Tongue (tissue), 3 donors: ENCODE measurements at places on chromosomes 12 and 14. TPM values are rescaled to one million over a fixed set of nuclear protein-coding genes. Genes with fewer than 3 reads are reported as not detected.
A peak's percentile ranks its signal among the peaks of the same experiment; 100 is the strongest.

Gene HSPB8
- total RNA-seq: 150 TPM

Gene PPP1R1A
- 10.8 TPM for total RNA-seq

Gene PLBD2
- total RNA-seq: 17.4 TPM

Gene ADAM21
- total RNA-seq: not detected

Gene LALBA
- total RNA-seq: not detected

Gene IL25
- total RNA-seq: not detected

Gene CLEC12A
- total RNA-seq: not detected

Gene SLCO1A2
- total RNA-seq: 0.10 TPM

Gene GOLGA5
- 31.9 TPM for total RNA-seq

GRCh38 chr14:51620056-51620455 is 31.7 kb upstream of the FRMD6 start:
- DNase-seq: peak; percentile 24

- DNase-seq: peak; percentile 73
Measured at GRCh38 chr12:12684375-12685106, 11.4 kb downstream of the GPR19 start.

GRCh38 chr12:2970744-2971143 is 11.5 kb downstream of the TEAD4 start:
- no peak for DNase-seq

GRCh38 chr14:72433511-72433910 is 460.4 kb downstream of the DPF3 start:
- no peak for DNase-seq

- DNase-seq: no peak
Measured at GRCh38 chr12:34151019-34151418, 128.7 kb downstream of the ALG10 start.

DNA sequence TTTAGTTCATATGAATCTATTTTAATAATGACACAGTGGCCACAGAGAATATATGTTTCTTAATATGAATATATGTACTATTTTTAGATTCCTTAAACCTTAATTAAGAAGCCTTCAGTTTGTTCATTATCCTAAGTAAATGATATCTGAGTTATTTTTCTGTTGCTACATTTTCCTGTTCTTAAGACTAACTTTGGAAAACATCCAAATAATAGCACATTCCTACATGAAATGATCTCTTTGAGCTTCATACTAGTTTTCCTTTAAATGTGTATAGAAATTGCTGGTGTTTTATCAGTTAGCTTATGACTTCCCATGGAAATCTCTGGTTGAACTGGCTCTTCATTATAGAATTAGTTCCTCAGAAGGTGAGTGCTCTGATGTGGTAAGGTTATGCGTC is 72.1 kb downstream of the POLR3B start:
- no peak for DNase-seq

DNA sequence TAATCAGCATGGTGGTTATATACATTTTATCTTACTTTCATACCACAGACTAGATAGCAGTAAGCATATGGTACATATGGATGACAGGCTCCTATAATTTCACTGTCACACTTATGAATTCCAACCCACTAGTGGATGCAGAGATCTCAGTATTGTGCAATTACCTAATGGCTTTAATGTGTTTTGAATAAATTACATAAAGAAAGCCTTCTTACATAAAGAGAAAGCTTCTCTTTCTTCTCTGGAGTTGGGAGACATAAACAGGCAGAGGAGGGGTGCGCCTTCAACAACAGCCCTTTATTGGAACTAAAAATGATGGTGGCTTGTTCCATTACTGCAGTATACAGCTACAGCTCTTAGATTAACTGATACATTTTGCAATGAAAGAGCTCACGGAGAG is 52.6 kb downstream of the SAV1 start:
- DNase-seq: no peak

DNA sequence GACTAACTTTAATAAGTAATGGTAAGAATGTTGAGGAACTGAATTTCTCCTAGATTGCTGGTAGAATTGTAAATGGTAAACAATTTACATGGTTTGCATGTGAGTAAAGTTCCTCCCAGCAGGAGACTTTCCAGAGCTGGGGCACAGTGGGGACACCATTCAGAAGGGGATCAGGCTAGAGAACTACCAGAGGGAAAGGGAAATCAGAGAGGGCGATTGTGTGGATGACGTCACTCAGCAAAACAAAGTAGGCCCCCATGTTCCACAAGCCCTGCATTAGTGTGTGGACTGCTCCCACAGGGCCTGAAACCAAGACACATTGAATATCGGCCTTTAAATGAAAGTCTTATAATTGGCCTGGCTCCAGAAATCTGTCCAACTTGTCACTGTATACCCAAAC is 9.5 kb downstream of the RNASE11 start:
- DNase-seq: no peak

GRCh38 chr12:1305791-1306500 is 288.4 kb downstream of the FBXL14 start:
- DNase-seq: peak; percentile 22

- no peak for DNase-seq
Measured at GRCh38 chr14:89600950-89601826, 184.2 kb upstream of the FOXN3 start.

- no peak for DNase-seq
Measured at GRCh38 chr14:64928239-64929013, 14.1 kb downstream of the GPX2 start.

- DNase-seq: no peak
Measured at GRCh38 chr12:6340745-6341416, 995 bp downstream of the TNFRSF1A start.

GRCh38 chr12:122963941-122964265 is 2.4 kb downstream of the ABCB9 start:
- DNase-seq: peak; percentile 84

- no peak for DNase-seq
Measured at GRCh38 chr14:99038431-99038820, 233.6 kb downstream of the BCL11B start.

GRCh38 chr12:109879351-109880042 is 844 bp downstream of the GLTP start:
- peak; percentile 46 for DNase-seq

DNA sequence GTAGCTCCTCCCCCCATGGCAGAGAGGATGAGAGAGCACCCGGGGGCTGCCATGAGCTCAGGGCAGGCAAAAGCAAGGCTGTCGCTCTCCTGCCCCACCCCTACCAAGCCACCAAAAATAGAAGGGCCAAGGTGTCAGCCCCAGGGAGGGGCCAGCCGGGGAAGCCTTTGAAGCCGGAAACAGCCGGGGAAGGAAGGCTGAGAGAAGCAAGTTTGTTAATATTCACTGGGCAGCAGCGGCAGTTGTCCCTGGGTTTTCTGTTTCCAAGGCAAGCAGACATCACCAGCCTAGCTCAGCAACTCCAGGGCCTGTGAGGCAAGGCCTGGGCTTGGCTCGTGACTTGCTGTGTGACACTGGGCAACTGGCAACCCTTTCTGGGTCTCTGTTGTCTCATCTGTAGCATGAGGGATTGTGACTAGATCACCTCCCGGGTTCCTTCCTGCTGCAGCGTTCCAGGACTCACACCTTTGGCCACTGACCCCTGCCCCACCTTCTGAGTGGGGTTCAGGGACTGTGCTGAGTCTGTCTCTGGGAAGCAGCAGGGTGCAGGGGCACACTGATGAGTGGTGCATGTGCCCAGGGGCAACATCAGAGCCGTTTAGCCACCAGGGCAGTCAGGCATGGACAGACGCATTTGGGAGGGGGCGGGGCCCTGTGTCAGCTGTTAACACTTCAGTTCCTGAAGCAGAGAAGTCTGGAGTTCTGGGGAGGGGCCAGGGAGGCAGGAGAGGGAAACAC is 24.3 kb downstream of the SYNDIG1L start:
- DNase-seq: peak; percentile 67

DNA sequence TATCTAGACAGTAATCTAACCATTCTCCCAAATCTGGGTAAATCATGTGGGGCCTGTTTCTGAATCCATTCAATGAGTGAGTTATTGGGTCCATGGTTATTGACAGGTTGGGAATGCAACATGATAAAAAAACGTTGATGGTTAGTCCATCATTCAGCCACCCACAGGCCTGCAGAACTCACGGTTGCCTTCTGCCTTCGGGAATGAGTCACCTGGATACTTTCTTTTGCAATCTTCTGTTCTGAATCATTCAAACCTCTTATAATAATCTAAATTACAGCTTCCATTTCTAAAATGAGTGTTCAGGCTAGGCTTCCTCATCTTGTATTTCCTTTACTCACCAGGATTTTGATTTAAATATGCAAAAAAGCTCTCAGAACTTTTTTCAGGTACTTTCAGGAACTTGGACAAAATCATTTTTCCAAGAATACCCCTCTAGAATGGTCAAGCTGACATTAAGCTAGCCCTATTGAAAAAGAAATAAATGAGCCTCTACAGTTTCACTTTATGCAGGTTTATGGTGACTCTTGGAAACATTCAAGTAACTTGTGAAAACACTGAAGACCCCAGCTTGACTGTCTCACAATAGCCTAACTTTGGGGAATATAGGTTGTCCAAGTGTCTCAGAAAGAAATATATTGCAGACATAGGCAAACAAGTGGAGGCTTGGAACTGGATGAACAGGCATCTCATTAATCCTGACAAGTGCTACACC is 94.4 kb downstream of the KCNK10 start:
- no peak for DNase-seq

DNA sequence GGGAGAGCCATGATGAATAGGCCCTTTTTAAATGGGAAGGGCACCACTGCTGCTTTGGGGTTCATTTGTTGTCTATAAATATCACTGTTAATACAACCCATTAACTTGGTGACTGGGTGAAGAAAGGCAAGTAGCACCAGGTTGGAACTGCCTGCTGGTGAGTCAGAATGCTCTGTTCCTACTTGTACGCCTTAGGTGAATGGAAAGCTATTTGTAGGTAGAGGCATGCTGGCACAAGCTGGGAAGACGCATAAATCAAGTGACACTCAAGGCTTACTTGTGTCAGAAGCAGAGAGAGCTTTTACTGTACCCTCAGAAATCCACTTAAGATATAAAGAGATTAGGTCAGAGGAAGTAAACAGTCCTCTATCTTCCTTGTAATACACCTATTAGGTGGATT is 142.5 kb downstream of the TMX1 start:
- peak; percentile 61 for DNase-seq

DNA sequence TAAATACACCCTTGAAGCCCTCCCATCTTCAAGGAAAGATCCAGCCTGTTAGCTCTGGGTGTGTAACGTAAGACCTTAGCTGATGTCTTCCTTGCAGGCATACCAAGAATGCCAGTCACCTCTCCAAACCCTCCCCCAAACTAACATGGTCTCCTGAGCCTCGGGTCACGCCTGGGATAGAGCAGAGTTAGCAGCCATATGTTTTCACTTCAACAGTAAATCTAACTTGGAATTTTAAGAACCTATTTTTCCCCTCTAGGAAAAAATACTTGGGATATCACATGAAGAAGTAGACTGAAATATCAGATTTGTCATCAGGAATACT is 27.9 kb downstream of the BCL2L14 start:
- no peak for DNase-seq

DNA sequence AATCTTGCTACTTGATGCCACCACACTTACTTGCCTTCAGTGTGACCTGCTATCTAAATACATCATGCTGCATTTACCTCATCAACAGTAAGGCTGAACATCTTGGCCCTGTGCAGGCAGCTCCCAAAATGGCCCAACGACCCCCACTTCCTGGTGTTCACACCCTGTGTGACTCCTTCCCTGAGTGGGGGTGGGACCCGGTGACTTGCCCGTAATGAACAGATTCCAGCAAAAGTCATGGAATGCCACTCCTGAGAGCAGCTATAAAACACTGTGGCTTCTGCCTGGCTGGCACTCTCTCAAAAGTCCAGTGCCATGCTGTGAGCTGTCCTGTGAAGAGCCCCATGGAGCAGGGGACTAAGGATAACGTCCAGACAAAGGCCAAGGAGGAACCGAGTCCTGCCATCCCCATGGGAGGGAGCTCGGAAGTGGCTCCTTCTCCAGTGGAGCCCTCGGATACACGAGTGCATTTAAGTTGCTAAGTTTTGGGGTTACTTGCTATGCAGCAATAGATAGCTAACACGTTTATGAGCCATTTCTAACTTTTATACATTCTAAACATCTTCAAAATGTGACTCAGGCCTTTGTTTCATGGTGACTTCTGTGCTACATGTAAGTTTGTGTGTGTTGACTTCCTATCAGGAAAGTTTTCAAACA is 33.0 kb downstream of the P2RX2 start:
- no peak for DNase-seq

GRCh38 chr12:100799770-100800169 is 5.2 kb downstream of the ANO4 start:
- no peak for DNase-seq

DNA sequence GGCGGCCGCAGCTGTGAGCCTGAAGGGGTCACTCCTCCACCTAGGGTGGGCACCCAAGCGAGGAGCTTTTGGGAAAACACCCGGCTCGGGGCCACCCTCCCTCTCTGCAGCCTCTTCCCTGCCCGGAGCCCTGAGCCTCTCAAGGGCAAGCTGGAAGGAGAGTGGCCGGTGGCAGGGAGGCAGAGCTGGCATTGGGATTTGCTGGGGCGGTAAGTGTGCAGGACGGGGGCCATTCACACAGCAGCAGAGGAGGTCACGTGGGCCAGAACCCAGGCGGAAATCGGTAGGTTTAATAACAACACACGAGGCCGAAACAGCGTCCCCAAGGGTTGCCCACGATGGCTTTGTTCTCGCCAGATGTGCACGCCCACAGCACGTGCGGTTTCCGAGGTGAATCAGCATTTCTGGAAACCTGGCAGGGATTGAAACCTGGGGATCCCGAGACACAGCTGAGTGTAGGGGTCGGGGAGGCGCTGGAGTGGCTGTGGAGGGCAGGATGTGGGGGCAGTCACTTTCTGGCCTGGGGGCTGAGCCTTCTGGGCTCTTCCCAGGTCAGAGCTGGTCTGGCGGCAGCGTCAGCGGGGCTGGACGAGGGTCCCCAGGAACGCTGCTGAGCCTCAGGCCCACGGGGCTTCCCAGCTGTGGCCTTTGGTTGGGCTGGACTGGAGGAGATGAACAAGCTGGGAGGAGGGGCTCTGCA is 23.5 kb downstream of the NOC4L start:
- no peak for DNase-seq

DNA sequence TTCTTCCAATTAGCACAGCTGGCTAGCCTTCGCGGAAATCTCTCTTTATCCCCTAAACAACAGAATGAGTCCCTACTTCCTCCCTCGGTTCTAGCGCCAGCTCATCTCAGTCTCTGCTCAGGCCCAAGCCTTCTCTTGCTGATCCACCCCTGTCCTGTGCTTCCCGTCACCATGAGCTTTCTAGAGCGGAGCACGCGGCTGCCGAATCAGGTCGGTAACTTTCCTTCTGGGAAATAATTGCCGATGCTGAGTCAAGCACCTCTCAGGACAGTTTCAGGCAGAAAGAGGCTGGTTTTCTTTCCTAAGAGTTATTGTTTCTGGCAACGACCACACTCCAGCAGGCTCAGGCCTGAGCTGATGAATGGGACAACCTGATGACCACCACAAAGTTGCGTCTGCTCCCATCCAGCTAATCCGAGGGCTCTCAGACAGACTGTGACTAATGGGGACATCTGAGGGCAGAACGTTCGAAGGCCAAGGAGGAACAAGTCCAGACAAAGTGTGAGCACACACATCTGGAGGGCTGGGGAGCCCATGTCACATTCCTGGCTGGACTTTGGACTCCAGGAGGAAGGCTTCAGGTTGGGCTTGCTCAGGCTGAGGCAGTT is 13.6 kb upstream of the GPR68 start:
- peak; percentile 54 for DNase-seq
